ENCODE measurements at places on chromosomes 3 and 15.

DNA sequence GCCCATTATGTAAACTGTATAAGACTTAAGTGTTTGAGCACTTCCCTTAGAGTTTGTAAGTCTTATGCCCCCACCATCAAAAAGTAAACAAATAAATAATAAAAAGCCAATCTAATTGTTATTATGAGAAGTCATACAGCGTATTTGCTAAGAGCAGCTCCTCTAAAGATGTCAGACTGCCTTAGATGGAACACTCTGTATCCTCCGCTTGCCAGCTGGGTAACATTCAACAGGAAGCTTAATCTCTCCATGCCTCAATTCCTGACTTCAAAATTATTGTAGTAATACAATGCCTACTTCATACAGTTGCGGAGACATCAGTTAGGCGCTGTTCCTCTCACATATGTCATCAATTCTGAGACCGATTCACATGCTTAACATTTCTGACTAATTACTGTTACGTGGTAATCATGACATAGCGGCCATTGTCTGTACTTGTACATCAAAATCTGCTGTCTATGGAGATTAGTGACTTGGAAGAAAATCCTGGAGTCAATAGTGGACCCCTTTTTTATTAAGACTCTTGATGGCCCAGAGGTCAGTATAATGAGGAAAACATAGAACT is 417.7 kb downstream of the LPP start:
- DNase-seq: no peak

GRCh38 chr15:72182673-72183072 is 14.9 kb downstream of the GRAMD2A start:
- DNase-seq: no peak

DNA sequence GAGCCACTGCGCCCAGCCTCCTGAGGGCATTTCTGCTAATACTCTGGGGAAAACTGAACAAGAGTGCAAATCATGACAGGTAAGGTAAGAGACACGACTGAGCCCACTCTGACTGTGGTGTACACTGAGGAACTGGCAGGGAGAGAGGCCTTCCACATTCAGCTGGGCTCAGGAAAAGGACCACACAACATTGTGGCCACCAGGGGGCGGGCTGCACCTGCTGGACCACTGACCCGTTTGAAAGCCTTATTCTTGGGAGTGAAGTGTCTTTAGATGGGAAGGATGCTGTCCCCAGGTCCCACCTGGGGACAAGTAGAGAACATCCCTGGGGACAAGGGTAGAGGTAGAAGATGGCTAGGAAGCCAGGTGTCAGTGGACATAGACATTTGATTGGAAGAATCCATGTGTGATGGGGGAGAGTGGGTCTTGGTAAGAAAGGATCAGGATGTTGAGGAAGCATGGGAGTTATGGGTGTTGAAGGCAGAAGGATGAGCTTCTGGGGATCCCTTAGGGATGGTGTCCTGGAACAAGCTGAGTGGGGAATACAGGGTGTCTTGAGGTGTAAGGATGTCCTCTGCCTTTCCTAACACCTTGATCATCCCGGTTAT is 6.2 kb upstream of the CTDSPL start:
- peak; percentile 62 for DNase-seq

GRCh38 chr15:27790270-27790669 is 308.8 kb downstream of the OCA2 start:
- DNase-seq: no peak

- DNase-seq: no peak
These were observed 9.2 kb downstream of the CXCR6 start for GRCh38 chr3:45952456-45952855.

GRCh38 chr15:96838081-96838480 is 507.6 kb downstream of the NR2F2 start:
- DNase-seq: no peak

- DNase-seq: no peak
These were observed 153.3 kb downstream of the ECT2 start for GRCh38 chr3:172903642-172904320.

DNA sequence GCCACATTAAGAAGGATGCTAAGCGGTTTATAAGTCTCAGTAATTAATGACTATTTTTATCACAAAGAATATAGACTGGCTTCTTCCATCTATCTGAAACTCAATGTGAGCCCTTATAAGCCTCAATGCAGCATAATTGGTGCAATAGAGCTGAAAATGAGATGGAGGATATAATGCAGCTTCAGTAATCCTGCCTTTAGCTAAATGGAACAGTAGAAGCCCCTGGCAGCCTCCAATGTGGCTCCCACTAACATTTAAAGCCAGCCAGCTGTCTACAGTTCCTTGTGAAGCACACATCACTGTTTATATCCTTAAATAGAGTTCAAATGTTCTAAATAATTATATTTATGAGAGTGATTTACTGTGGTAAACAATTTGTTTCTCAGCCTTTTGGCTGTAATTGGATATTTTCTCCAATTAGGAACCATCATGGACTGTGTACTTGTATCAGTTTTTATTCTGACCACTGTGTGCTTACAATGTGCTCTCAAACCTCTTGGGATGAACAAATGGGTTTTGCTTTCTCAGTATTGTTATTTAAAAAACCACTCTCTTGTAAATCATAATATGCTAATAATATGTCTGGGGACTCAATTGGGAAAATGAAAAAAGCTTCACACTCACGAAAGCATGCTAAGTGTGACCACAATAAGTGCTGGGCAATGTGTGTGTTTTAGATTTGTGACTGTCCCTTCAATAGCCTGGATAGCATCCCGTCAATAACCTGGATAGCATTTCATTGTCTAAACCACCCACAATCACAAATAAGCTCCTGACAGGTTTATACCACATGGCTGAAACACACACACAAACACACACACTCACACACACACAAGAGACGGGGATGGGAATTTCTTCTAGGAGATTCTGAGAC is 366.6 kb downstream of the GBE1 start:
- DNase-seq: no peak

GRCh38 chr3:162892921-162893793 is 1396.5 kb downstream of the OTOL1 start:
- no peak for DNase-seq

DNA sequence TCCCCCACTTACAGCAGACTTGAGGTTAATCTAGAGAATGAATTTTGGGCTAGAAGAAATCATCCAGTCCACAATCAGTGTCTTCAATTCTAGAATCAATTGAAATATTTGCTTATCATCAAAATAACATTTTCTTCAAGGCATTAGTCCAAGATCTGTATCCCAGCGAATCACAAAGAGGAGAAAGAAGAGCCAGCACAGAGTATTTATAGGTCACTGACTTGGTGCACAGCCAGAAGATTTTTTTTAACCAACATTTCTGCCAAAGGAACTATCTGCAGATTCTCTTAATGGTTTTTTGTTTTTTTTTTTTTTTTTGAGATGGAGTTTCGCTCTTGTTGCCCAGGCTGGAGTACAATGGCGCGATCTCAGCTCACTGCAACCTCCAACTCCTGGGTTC is 178.2 kb downstream of the TNIK start:
- DNase-seq: no peak

DNA sequence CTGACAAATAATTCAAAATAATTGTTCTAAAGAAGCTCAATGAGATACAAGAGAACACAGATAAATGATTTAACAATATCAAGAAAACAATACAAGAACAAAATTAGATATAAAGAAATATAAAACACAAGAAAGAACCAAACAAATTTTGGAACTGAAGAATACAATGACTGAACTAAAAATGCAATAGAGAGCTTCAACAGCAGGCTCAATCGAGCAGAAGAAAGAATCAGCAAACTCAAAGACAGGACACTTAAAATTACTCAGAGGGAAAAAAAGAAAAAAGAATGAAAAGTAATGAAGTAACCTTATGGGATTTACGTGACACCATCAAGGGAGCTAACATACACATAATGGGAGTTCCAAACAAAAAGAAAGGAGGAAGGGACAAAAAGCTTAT is 32.1 kb downstream of the CCDC54 start:
- no peak for DNase-seq

DNA sequence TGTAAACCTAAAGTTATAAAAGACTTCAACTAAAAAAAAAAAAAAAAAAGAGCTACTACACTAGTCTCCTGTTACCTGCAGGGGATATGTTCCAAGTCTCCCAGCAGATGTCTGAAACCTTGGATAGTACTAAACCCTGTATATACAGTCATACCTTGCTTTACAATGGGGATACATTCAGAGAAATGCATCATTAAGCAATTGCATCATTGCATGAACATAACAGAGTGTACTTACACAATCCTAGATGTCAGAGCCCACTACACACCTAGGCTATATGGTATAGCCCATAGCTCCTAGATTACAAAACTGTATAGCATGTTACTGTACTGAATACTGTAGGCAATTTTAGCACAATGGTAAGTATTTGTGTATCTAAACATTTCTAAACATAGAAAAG is 119.1 kb downstream of the GMPS start:
- DNase-seq: no peak

DNA sequence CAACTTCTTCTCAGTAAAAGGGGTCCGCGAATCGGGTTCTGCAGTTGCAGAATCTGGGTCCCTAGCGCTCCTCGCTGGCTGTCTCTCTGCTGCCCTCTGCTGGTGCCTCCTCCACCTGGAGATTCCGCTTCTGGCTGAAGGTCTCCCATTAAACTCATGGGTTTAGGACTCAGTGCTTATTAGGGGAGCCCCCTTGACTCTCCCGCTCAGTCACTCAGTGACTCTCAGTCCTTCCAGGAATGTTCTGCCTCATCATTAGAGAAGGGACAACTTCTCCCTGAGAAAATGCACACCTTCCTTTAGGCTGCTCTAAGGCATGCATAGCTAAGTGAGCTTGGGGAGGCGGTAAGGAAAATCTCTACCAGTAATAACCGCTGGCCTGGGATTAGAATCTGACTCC is 7.1 kb downstream of the CPN2 start:
- DNase-seq: peak; percentile 81

DNA sequence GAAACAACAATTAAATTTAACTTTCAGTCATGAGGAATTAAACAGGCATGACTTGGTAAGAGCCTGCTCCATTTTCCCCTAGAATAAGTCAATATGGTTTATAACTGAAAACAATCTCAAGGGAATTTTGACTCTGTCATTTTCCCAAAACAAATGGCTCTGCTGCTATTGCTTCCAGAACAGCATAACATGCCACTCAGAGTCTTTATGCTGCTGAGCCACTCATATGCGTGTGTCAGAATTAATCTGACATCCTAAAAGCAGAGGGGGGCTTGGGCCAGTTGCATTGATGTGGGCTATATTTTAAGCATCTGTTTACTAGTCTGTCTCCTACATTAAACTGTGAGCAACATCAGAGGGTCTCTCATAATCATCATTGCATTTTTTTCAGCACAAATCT is 111.1 kb upstream of the ABI3BP start:
- DNase-seq: no peak

- peak; percentile 28 for DNase-seq
These were observed 848 bp downstream of the NCEH1 start for GRCh38 chr3:172709774-172710663.

- no peak for DNase-seq
These were observed 320.2 kb downstream of the CHST2 start for GRCh38 chr3:143439817-143440216.

GRCh38 chr3:177711637-177712036 is 514.4 kb upstream of the TBL1XR1 start:
- no peak for DNase-seq

GRCh38 chr15:52709187-52709981 is 30.2 kb upstream of the ATOSA start:
- DNase-seq: no peak

- DNase-seq: no peak
These were observed 26.7 kb downstream of the GBE1 start for GRCh38 chr3:81734742-81735141.

DNA sequence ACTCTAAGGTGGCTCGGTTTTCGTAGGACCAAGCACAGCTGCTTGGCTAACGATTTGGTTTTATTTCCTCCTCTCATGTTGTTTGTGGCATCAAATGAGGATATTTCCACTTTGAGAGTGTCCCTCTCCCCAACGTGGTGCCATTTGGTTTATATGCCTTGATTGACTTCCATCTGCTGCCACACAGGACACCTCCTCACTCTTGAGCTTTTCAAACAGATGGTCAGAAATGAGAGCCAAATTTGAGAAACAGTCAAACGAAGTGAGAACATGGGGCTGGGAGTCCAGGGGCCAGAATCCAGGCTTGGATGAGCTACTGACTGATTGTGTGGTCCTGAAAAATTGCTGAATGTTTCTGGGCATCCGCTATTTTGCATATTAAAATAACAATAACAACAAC is 43.5 kb downstream of the CEMIP start:
- no peak for DNase-seq

DNA sequence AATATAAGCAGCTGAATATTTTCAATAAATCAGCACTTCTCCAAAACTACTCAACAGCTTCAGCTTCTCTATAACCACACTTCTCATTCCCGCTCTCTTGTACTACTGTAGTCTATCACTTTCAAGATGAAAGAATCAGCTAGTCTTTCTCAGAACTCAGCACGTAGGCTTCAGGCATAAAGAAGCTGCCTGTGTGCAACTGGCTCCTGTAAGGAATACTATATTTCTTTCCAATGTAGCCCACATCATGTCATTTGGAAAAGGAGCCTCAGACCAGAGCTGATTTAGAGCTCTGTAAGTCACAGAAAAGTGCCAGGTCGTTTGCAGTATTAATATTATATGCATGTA is 62.3 kb downstream of the FMN1 start:
- no peak for DNase-seq

DNA sequence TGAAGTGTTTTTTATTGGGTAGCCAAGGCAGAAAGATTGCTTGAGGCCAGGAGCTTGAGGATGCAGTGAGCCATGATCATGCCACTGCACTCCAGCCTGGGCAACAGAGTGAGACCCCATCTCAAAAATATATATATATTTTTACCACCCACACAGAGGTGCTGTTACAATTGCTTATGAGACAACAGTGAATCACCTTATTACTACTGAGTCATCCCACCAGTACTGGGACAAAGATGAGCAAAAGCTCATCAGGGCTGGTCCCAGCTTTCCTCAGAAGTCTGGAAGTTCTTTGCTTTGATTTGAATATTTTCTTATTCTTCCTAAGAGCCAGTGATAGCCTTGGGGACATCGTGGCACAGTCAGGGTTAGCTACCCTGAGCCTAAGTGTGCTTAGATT is 207.7 kb downstream of the SOX2 start:
- no peak for DNase-seq

DNA sequence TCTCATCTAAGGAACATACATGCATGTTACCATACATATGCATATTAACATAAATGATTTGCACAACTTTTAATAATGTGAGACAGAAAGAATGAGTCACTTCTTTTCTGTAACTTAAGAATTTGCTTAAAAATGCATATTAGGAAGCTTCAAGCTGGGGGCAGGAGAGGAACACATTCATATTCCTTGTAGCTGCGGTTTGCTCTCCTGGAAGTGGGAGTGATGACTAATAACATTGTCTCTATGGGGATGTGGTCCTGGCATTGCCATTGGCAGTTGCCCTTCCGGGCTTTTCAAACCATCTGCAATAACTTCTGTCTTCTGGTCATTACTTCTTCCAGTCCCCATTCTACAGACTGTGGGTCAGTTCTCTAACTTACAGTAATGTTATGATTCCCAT is 15.6 kb downstream of the CHST2 start:
- DNase-seq: peak; percentile 89

GRCh38 chr15:89138999-89139612 is 50.9 kb downstream of the ABHD2 start:
- DNase-seq: no peak

DNA sequence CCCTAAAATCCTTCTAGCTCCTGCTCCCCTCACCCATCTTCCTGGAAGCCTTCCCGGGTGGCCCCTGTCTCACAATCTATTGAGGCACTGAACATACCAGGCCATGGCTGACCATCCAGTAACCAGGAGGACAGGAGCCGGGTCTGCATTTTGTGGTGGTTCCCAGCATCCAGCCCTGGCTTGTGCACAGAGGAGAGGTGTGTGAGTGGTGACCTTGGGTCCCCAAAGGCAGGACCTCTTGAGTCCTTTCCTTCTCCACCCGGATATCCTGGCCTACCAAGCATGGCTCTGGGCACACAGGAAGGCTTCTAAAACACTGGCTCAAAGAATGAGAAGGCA is 7.8 kb downstream of the CSK start:
- DNase-seq: no peak

Data from HTR-8/SVneo (cell line).